Karpas-422 (cell line): ENCODE measurements at places on chromosomes 6 and 20. TPM values are rescaled to one million over a fixed set of nuclear protein-coding genes. Genes with fewer than 3 reads are reported as not detected.

GRCh38 chr6:6244624-6245023, 75.8 kb downstream of the F13A1 start:
- no peaks in the 10 kb centered on the region for H3K27me3 ChIP-seq
- no peak overlapping the region for H3K27ac ChIP-seq
- no peaks in the 10 kb centered on the region for H3K36me3 ChIP-seq
- no peak overlapping the region for H3K4me3 ChIP-seq
- peaks cover 42% of the 10 kb centered on the region for H3K4me1 ChIP-seq
- DNase-seq, result no peak

DNA sequence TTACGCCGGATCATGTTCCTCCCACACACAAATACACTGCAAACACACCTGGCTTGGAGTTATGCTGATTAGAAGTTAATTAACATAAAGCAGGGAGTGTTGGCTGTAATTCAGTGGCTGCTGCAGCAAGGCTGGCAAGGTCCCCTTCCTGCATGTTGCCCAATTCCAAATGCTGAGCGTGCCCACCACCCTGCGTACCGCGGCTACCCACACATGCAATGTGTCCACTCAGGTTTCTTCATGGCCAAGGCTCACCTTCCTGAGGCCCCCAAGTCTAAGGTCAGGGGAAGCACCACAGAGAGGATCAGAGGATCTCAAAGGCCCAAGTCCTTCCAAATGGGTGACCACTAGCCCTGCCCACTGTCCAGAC, 11.6 kb upstream of the PRND start:
- H3K27me3 ChIP-seq, result no peaks in the 10 kb centered on the region
- no peak for DNase-seq
- no peaks in the 10 kb centered on the region for H3K36me3 ChIP-seq
- H3K4me3 ChIP-seq, result no peak overlapping the region

DNA sequence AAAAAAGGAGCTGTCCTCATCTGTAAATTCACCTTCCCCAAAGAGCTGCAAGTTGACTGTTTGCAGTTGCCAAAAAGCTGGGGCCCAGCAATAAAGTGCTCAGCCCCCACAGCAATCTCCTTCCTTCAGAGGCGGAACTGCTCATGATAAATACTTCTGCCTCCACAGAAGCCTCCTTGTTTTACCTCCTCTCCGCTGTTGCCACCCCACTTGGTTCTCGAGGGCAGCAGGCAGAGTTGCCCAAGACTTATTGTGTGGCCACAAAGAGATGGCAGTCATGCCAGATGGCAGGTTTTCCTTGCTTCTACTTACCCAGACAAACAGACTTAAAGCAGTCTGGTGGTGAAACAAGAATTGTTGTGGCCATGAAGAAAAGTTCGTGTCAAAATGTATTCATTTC, 66.3 kb downstream of the SLX4IP start:
- no peaks in the 10 kb centered on the region for H3K27me3 ChIP-seq
- peaks cover 14% of the 10 kb centered on the region for H3K4me1 ChIP-seq
- 0 out of 2 replicates have a peak overlapping the region, but pooled peaks have one; percentile 24 for H3K27ac ChIP-seq
- peak overlapping the region; percentile 36; the same call in 1 of the 2 replicates for H3K4me3 ChIP-seq
- DNase-seq, result no peak

DNA sequence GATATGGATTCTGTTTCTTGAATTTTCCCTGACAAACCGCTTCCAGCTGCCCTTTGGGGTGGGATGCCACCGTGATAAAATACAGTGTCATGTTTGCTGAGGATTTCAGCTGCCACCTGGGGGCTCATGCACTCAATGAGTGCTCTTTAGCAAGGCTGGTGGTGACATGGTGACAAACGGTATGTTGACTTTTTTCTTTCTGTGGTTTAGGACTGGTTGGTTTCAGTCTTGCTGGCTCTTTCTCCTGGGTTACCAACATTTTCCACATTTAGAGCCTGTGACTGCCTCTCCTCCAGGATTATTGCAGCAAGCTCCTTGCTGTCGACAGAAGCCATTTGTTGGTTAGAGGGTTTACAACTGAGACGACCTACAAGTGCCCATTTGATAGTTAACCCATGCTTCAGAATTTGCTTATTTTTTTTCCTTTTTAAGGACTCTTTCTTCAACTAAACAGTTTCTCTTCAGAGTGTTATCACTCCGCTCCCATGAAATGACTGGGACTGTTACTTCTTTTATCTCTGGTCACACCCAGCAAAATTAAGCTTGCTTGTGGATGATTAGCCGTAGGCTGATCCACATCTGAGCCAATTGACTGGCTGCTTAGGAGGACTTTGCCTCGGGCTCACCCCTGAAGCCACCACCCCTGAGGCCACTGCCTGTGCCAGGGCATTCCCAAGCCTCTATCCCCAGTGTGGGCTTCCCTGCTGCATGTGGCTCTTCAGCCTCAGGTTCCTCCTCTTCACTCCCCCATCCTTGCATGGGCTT, 48.4 kb upstream of the CDYL start:
- H3K36me3 ChIP-seq, result no peaks in the 10 kb centered on the region
- H3K27me3 ChIP-seq, result no peaks in the 10 kb centered on the region
- no peaks in the 10 kb centered on the region for H3K4me1 ChIP-seq
- DNase-seq, result no peak
- H3K4me3 ChIP-seq, result no peak overlapping the region

- no peak overlapping the region for H3K4me3 ChIP-seq
- H3K36me3 ChIP-seq, result no peaks in the 10 kb centered on the region
- no peak overlapping the region for H3K27ac ChIP-seq
- no peaks in the 10 kb centered on the region for H3K27me3 ChIP-seq
These were observed 327.6 kb downstream of the PRL start for GRCh38 chr6:21969192-21969591.

- H3K36me3 ChIP-seq, result no peaks in the 10 kb centered on the region
- no peak for DNase-seq
- H3K27ac ChIP-seq, result no peak within 1 kb of the TSS
These were observed at the start of gene TIAM2 for GRCh38 chr6:154995254-154996015. Gene TIAM2 (plus strand): TSS chr6:154995315. CDS start chr6:155129224, 133,909 bp downstream.

Gene ARMH2
- not detected in 2 replicates for total RNA-seq

- DNase-seq, result no peak
- no peak overlapping the region for H3K27ac ChIP-seq
- H3K4me1 ChIP-seq, result no peaks in the 10 kb centered on the region
These were observed 153.5 kb upstream of the STMND1 start for GRCh38 chr6:16948396-16948795.

Gene TNFRSF21
- 0.04 and 0.07 TPM in 2 replicates for total RNA-seq

- no peaks in the 10 kb centered on the region for H3K27me3 ChIP-seq
- no peak for DNase-seq
- H3K36me3 ChIP-seq, result peaks cover 79% of the 10 kb centered on the region
- no peak overlapping the region for H3K4me3 ChIP-seq
These were observed 37.5 kb downstream of the FAM217A start for GRCh38 chr6:4041480-4041879.

Gene PGC
- not detected in 2 replicates for total RNA-seq

DNA sequence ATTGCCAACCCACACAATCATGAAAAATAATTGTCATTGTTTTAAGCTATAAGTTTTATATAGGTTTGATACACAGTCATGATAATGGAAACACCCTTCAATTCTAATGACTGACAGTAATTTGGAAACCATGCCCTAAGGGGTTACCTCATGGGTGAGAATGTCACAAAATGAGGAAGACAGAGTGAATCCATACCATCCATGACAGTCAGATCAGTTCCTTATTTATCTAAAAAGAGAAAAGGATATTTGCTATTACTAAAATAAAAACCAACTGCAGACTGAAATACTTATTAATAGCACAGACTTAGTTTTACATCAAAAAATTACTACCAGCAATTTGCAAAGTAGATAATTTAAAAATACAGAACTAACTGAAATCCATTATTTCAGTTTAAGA, 437.8 kb downstream of the UTRN start:
- no peak overlapping the region for H3K27ac ChIP-seq
- DNase-seq, result no peak
- H3K27me3 ChIP-seq, result 0 out of 2 replicates have a peak, but pooled peaks cover 2% of the 10 kb centered on the region
- no peaks in the 10 kb centered on the region for H3K36me3 ChIP-seq
- no peak overlapping the region for H3K4me3 ChIP-seq
- peaks cover 4% of the 10 kb centered on the region; the same call in 1 of the 2 replicates for H3K4me1 ChIP-seq

DNA sequence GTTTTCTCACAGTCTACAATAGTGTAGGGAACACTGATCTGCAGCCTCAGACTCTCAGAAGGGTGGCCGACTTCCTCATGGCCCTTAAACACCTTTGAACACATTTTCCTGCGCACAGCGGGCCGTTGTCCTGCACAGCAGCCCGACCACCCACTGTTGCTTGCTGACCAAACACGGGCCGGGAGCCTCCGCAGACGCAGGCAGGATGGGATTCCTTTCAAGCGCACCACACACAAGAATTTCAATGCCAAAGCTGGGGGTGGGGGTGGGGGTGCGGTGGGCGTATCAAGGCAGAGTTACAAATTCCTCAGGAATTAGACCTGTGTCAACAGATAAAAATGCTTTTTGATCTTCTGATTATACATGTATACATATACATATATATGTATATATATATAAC, 74.5 kb downstream of the HUS1B start:
- no peaks in the 10 kb centered on the region for H3K27me3 ChIP-seq
- H3K4me1 ChIP-seq, result peaks cover 6% of the 10 kb centered on the region
- no peaks in the 10 kb centered on the region for H3K36me3 ChIP-seq

- H3K36me3 ChIP-seq, result no peaks in the 10 kb centered on the region
- peak overlapping the region; percentile 100 for H3K27ac ChIP-seq
- peak; percentile 92 for DNase-seq
- H3K4me1 ChIP-seq, result peaks cover 70% of the 10 kb centered on the region
These were observed 14.9 kb upstream of the CBFA2T2 start for GRCh38 chr20:33474963-33475362.

DNA sequence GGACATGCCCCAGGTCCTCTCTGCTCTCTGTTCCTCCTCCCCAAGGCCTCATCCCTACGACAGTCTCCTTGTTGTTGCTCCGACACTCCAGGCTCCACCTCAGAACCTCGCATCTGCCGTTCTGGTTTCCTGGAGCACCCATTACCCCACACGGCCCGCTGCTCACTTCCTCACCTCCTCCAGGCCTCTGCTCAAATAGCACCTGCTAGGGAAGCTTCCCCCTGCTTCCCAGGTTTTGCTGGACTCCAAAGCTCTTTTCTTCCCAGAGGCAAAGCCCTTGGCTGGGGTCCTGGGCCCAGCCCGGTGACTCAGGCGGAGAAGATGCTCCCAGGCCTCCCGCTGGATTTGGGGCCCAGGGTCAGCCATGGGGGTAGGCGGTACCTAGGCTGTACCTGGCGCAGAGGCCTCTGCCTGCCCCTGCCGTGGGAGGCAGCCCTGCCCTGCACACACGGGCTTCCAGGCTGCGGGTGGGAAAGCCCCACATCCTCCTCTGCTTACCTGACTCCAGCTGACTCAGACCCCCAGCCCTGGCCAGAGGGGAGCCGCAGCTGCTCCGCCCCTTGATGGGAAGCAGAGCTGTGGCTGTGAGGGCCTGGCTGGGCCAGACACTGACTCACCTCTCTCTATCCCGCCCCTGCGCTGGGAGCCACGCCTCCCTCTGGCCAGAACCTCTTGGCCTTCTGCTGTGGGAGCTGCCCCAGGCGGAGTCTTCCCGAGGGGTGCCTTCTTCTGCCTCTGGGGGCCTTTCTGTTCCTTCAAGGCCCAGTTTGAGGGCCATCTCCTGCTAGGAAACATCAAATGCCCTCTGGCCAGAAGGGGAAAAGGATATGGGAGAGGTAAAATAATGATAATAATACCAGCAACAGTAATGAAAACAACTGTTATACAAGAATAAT, 130.5 kb downstream of the CEBPB start:
- no peak overlapping the region for H3K27ac ChIP-seq
- no peaks in the 10 kb centered on the region for H3K4me1 ChIP-seq
- H3K27me3 ChIP-seq, result no peaks in the 10 kb centered on the region; the same call in 1 of the 2 replicates
- no peaks in the 10 kb centered on the region for H3K36me3 ChIP-seq

DNA sequence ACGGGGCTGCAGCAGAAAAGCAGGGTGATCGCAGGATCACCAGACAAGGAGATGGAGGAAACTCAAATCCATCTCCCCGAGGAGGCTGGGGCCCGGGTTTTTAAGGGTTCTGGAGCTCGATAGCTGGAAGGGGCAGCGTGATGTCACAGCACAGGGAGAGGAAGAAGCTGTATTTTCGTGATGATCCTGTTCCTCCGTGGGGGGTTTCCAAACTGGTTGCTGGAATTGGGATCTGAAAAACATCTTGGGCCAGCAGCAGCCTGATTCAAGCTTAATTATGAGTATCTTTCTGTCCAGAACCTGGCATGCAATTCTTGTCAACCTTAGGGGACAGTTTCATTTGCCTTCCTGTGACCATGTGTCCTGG, 4.1 kb downstream of the CST7 start:
- H3K4me1 ChIP-seq, result no peaks in the 10 kb centered on the region
- no peak for DNase-seq
- H3K27me3 ChIP-seq, result no peaks in the 10 kb centered on the region
- H3K27ac ChIP-seq, result no peak overlapping the region
- no peaks in the 10 kb centered on the region for H3K36me3 ChIP-seq
